ENCODE measurements at places on chromosomes 16 and 17.

- DNase-seq: no peak
Measured at GRCh38 chr17:81186203-81186602, 20.2 kb upstream of the AATK start.

DNA sequence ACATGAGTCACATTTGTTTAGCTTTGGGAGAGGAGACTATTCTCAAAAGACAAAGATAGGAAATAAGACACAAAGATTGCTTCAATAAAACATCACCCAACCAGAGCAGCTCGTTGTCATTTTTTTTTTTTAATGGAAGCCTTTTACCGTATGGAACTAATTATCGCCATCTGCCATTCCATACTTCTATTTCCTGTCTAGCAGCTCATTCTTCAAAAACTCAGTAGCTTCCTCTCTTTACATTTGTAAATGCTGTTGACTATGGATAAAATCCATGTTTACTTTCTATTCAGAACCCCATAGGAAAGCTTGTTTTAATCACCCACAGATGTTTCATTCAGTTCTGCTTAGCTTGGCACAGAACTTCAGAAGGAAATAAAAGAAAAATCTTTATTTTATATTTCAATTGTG, 110.0 kb upstream of the PSMD7 start:
- DNase-seq: no peak

GRCh38 chr16:56871172-56871593, 6.2 kb downstream of the SLC12A3 start:
- DNase-seq: peak; percentile 60

DNA sequence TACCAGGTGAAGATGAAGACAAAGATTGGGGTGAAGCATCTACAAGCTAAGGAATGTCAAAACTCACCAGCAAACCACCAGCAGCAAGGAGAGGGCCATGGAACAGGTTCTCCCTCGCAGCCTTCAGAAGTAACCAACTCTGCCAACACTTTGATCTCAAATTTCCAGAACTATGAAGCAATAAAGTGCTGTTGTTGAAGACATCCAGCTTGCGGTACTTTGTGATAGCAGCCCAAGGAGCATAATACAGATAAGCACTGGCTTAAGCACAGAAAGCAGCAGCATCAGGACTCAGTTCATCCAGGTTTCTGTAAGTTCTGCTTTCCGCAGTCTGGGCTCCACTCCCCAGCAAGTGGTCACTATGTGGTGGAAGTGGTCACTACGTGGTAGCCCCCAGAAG, 16.0 kb upstream of the CDRT4 start:
- no peak for DNase-seq

DNA sequence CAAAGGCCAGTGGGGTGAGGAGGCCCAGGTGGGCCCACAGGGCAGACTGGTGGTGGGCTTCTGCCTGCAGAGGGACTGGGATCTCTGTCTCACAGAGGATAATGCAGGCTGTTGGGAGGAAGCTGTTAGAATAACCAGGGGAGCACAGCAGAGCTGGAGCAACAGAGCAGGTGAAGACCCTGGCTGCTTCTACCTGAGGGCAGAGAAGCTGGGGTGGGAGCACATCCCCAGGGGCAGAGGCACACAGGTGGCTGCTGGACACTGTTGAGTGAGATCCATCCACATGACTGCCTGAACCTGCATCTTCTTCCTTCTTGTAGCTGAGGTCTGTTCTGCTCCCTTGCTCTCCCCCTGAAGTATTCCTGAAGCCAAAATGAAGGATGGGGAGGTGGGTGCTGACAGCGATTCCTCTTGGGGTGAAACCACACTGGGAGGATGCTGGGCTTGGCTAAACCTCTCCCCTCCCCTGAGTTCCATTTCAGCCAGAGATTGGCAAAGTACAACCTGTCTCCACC, 1725.0 kb downstream of the TP53TG3F start:
- DNase-seq: no peak

DNA sequence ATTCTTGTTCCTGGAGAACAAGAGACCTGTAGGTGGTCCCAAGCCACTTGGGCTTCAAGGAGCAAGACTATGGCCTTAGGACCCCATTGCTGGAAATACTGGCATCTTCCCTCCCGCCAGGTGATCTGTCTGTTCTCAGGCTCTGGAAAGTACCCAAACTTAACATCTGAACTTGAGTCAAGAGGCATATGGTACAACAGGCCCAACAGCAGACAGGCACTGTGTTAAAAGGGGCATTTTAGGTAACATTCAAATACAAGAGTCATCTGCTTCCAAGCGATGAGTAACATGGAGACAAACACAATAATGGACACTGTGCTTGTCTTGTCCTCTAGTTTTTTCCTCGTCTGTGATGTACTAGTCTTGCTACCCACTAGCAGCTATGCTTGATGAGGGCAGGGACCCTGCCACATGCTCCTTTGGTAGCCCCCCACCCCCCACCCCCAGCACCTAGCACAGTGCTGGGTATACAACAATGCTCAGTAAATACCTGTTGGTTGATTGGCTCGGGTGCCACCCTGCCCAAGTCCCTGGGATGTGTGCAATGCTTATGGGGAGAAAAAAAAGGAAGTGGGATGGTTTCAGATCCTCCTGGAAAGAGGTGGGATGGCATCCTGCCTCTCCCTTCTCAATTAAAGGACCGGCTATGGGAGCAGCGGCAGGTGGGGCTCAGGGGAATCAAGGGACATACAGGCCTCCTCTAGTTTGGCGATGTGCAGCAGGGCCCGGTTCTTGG, 19.4 kb downstream of the CSF3 start:
- DNase-seq: no peak

DNA sequence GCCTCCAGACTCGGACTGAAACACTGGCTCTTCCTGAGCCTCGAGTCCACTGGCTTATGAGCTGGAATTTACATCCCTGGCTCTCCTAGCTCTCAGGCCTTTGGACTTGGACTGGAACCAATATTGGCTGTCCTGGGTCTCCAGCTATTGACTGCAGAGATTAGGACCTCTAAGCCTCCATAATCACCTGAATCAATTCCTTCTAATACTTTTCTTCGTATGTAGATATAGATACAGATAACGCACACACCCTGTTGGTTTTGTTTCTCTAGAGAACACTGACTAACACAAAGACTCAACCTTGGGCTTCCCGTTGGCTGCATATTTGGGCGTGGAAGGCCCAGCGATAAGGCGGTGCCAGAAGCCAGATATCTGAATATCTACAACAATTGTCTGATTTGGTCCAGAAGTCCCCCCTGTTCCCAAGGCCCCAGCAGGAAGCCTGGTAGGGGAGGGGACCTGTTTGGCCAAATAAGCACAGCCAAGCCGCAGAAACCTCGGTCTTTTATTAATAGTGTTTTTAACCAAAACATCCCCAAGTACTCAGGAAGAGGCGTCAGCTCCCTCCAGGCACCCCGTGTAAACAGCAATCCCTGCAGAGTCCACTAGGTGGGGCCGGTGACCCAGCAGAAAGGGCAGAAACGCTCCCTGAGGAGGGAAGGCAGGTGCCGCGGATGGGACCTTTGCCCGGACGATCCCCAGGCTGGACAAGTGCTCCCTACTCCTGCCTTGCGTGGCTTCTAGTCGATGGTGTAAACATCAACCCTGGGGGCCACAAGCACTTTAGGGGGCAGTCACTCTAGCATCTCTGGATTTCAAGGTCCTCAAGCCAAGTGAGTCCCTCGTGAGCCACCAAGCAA, 57.0 kb downstream of the ABR start:
- DNase-seq: peak; percentile 69

DNA sequence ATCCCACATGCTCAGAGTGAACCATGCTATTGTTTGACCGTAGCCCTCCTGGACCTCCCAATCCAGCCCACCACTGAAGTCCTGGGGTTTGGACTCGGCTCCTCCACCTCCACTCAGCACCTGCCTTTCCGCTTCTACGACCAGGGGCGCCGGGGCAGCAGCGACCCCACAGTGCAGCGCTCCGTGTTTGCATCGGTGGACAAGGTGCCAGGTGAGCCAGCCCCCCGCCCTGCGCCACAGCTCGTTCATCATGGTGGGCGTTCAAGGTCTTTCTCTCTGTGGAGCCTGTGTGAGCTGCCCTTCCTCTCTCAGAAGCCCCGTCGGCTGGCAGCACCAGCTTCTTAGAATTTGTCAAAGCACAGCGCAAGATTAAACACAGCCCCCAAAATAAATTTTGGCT, 130.1 kb downstream of the SOCS1 start:
- no peak for DNase-seq

GRCh38 chr17:4560421-4560820, at the start of gene GGT6:
GGT6 (minus strand) TSS chr17:4560577; CDS start chr17:4560521, 56 bp downstream.
- no peak for DNase-seq

DNA sequence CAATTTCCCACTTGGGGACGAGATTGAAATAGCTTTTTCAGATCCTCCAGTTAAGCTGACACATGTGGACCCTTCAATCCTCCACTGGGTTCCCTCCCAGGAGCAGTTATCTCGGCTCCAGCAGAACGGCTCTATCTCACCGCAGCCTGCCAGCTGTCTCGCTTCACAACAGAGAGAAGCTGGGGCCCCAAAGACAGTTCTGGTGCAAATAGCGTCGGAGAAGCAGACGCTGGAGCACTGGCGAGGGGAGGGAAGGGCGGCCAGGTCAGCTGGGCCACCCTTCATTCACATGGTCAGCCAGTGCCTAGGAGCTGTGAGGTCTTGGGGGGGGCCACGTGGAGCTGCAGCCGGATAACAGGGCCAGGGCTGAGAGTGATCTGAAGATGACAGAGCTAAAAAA, 141.3 kb upstream of the SDK2 start:
- no peak for DNase-seq

DNA sequence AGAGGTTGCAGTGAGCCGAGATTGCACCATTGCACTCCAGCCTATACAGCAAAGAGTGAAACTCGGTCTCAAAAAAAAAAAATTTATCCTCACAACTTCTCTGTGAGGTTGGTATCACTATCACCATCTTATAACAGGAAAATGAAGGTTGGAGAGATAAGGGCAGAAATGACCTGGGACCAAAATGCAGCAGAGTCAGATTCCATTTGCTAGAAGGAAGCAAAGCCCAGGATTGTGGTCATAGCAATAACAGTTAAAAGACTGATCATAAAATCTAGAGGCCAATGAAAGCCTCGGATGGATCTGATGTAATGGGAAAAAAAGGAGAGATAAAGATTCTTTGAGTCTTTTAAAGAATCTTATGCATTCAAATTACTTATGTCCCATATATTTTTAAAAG, 69.6 kb upstream of the TEKT1 start:
- no peak for DNase-seq

DNA sequence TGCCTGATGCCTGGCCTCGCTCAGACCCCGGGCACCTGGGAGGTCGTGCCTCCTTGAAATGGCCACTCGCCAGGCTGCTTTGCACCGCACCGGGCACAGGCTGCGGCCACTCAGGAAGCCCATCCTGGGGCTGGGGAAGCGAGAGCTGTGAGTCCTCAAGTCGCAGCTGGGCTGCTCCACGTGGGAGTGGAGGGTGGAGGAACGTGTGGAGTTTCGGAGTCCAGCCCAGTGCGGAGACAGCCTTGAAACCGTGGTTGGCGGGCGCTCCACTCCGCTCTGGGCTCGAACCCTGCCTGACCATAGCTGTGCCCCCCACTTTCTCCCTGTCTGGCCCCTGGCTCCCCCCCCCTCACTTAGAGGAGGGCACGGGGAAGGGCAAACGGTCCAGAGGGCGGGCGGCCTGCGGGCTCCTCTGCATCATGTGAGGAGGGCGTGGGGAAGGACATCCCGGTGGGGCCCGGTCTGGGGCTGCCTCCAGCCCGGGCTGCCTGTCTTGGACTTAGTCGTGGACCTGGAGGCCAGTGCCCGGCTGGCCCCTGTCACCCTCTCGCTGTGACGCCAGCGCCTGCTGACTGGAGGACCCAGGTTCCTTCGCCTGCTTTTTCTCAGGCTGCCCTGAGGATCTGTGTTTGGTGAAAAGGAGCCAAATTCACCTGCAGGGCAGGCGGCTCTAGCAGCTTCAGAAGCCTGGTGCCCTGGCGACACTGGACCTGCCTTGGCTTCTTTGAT, 2.5 kb downstream of the UBE2I start:
- peak; percentile 34 for DNase-seq

DNA sequence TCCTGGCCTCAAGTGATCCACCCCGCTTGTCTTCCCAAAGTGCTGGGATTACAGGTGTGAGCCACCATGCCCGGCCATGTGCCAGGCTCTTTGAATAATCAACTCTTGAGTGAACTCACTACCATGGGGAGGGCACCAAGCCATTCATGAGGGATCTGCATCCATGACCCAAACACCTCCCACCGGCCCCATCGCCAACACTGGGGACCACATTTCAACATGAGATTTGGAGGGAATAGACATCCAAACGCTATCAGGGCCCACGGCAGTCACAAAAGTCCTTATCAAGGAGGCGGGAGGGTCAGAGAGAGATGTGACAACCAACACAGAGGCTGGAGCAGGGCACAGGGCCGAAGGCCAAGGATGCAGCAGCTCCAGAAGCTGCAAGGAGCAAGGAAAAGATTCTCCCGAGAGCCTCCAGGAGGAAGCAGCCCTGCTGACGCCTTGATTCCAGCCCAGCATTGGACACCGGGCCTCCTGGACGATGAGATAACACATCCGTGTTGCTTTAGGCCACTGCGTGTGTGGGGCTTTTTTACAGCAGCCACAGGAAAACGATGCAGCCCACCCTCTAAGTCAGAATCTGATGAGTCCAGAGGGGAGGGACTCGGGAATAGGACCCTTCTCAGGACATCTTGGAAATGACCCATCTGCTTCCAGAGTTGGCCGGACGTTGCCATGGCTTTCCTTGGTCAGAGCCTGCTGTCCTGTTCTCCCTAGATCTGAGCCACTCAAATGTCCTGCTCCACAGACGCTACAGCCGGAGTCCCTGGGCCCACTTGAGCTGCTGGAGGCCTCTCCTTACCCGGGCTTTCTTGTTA, 47.3 kb upstream of the CMIP start:
- DNase-seq: no peak

DNA sequence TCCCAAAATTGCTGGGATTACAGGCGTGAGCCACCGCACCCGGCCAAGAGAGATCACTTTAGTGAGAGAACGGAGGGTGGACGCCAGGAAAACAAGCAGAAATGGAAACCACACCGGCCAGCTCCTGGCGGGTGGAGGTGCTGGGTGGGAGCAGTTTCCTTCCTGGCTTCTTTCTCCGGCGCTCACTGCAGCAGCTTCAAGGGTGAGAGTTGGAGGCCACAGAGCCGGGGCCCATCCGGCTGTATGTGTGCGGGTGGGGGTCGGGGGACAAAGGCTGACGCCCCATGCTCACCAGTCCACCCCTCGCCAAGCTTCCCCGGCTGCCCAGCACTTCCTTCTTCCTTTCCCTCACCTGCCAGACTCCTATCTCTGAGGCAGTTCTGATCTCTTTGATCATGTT, 13.5 kb upstream of the BHLHA9 start:
- no peak for DNase-seq

DNA sequence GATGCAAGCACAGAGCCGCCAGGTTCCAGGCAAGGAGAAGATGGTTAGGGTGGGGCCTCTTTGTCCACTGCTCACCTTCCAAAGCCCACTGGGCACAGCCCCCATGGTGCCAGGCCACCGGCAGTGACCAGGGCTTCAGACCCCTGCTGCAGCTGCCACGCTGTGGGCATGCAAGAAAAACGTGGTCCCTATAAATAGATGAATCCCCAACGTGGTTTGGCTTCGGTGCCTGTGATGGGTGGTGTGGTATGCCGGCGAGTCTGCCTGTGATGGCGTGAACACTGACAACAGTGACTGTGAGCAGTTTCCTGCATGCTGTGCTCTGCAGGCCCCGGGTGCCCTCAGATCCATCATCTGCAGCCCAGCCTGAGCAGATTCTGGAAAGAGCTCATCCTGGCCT, 36.6 kb downstream of the RAB11FIP4 start:
- DNase-seq: no peak
